Lung microvascular endothelial cell (primary cell): ENCODE measurements at places on chromosomes 5 and 9.

DNA sequence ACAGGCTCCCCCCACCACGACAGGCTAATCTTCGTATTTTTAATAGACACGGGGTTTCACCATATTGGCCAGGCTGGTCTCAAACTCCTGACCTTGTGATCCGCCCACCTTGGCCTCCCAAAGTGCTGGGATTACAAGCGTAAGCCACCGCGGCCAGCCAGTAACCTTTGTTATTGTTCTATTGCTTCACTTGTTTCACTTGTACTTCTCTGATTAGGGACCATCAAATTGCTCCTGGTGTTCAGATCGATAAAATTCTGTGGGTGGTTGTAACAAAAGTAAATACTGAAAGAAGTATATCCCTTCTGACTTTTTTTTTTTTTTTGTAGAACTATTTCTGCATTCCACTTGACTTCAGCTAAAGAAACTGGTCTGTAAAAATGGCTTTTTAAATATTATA, 445.5 kb upstream of the CDH10 start:
- no peak for DNase-seq

DNA sequence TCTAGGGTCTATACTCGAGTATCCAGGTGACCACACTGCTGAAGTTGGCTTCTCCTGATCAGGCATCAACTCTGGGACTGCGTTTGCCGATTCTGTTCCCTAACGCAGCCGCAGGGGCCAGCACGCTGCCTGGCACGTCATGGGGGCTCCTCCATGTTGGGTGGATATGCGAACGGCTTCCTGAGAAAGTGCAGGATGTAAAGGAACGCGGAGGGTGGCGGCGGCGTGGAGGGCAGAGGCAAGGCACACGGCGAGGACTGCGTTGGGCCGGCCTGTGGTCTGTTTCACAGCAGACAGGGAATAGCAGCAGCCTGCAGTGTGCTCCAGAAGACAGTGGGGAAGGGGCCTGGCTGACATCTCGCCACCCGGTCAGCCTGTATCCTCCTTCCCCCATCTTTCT, 3.8 kb downstream of the LCN10 start:
- no peak for DNase-seq

GRCh38 chr9:114285166-114285867, 37.6 kb upstream of the ORM1 start:
- DNase-seq = peak; percentile 44

DNA sequence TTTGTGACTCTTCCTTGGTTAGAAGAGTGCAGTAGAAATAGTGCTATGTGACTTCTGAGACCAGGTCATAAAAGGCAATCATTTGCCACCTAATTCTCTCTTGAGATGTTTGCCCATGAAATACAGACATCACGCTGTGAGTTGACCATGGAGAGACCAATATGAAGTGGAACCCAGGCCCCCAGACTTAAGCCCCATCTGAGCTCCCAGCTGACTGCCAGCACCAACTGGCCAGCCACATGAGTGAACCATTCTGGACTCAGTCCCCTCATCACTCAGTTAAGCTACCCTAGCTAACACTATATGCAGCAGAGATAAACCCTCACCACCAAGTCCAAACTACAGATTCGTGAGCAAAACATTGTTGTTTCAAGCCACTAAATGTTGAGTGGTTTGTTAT, 60.7 kb upstream of the NIPBL start:
- DNase-seq = no peak

GRCh38 chr9:113649054-113649453, 185.5 kb downstream of the RGS3 start:
- DNase-seq = no peak

GRCh38 chr9:92671323-92671722, 1.4 kb upstream of the IPPK start:
- peak; percentile 42 for DNase-seq

DNA sequence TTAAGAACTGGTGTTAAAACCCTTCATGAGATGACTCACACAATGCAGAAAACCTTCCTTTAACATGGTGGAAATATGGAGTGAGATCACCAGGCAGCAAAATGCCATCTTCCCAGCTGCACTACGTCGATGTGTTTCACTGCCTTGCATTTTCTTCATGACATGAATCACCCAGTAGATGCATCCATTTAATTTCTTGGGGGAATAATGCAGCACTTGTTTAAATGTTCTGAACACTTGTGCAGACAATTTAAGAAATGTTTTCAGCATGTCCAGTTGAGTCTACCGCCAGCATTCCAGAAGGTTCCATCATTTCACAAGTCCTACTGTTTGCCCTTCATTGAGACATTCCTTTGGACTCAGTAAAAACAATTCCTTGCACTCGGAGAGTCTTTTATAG, 81.6 kb downstream of the ADAMTS16 start:
- DNase-seq = no peak

GRCh38 chr9:81499021-81499454, 190.3 kb downstream of the TLE1 start:
- peak; percentile 39 for DNase-seq

DNA sequence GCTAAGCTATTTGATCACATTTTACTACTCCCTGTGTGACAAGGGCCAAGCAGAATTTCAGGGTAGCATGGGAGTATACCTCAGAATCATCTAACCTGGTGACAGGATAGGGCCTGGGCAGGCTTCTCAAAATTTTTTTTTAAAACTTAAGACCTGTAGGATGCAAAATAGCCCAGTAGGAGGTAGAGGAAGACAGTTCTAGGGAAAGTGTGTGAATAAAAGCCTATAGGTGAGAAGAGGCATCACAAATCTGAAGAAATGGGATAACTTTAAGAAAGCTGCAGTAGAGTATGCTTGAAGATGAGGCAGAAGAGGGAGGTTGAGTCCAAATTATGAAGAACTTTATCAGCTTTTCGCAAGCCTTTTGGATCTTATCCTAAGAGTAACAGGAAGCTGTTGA, 32.3 kb downstream of the CNTRL start:
- DNase-seq = no peak

GRCh38 chr9:12963537-12963936, 188.7 kb downstream of the LURAP1L start:
- DNase-seq = no peak

DNA sequence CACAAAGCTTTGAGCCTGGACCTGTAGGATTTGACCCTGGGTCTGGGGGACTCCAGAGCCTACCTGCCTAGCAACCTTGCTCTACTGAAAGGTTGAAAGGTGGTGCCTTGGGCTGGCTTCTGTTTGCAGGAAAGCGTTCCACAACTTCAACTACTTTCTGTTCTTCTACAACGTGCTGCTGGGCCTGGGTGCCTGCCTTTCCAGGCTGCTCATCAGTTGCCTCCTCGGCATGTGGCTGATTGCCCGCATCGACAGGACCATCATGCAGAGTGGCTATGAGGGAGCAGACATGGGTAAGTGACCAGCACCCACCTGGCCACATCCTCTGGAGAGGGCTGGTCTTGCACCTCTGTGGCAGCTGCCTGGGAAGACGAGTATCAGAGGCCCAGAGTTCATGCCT, 13.6 kb upstream of the CCDC180 start:
- no peak for DNase-seq

- DNase-seq = no peak
Measured at GRCh38 chr5:179301796-179302195, 43.5 kb downstream of the ADAMTS2 start.

DNA sequence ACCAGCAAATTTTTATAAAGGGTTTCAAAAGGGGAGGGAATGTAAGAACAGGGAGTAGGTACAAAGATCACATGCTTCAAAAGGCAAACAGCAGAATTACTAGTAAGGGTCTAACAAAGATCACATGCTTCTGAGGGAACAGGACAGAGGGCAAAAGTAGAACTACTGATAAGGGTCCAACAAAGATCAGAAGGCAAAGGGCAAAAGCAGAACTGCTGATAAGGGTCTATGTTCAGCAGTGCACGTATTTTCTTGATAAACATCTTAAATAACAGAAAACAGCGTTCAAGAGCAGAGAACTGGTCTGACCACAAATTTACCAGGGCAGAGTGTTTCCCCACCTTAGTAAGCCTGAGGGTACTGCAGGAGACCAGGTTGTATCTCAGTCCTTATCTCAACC, 469.5 kb upstream of the PIK3R1 start:
- no peak for DNase-seq

- DNase-seq = no peak
Measured at GRCh38 chr5:65190328-65191053, 291.2 kb downstream of the ADAMTS6 start.

DNA sequence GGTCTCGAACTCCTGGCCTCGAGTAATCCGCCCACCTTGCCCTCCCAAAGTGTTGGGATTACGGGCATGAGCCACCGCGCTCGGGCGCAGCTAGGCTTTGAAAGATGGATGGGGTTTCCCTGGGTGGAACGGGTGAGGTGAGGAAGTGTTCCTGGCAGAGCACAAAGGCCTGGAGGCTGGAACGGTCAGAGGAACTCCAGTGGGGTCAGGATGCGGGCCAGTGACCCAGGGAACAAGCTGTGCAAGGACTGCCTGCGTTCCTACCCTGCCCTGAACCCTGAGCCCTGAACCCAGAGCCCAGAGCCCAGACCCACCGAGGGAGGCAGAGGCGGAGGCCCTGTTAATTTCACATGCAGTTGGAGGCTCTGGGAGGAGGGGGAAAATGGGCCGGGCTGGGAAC, 23.4 kb downstream of the NCS1 start:
- DNase-seq = no peak

DNA sequence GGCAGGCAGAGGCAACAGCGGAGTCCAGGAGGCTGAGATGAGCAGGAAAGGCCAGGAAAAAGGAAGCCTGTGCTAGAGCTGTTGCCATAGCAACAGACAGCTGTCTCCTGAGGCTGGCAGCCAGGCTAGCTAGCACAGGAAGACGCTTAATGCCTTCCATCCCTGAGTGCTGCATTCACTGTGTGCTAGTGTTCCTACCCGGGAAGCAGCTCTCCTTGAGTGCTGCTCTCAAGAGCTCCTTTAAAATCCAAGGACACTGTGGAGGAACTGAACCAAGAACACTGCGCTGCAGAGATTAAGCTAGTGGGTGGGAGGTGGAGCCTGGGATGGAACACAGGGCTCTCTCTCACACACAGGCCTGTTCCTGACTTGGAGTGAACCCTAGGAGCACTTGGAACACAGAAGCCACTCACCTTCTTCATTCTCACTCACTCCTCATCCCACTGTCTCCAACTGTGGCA, 53.5 kb upstream of the IL7R start:
- peak; percentile 87 for DNase-seq

DNA sequence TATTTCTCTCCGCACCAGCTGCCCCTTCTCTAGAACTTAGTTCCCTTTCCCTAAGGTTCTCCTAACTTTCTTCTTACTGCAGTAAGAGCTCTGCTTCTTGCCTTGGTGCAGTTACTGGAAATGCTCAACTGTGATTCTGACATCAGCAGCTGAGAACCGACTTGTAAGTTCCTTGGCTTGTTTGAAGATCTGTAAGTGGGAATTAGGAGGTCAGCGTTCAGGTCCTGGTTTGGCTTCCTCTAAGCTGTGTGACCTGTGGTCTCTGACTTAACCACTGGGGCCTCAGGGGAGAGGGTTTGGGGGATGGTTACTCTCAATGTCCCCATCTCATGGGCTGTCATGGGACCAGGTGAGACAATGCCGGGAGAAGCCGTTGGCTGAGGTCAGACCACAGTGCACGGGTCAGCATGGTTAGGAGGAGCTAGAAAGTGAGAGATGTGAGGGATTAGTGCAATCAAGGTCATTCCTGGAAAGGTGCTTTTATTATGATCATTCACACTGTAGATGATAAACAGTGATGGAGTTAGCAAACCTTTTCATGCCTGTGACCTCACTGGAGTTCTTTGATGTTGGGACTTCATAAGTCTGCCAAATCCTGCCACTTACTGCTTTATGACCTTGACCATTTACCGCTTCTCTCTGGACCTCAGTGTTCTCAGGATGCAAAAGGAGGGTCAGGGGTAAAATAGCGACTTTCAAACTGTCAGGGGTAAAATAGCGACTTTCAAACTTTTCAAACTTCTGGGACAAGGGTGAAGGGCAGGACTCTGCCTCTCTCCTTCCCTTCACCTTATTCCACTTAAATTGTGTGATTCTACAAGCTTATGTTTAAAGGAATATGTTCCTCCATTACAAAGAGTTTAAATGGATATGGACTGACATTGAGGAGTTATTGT, 7.3 kb downstream of the PAPPA start:
- DNase-seq = no peak

DNA sequence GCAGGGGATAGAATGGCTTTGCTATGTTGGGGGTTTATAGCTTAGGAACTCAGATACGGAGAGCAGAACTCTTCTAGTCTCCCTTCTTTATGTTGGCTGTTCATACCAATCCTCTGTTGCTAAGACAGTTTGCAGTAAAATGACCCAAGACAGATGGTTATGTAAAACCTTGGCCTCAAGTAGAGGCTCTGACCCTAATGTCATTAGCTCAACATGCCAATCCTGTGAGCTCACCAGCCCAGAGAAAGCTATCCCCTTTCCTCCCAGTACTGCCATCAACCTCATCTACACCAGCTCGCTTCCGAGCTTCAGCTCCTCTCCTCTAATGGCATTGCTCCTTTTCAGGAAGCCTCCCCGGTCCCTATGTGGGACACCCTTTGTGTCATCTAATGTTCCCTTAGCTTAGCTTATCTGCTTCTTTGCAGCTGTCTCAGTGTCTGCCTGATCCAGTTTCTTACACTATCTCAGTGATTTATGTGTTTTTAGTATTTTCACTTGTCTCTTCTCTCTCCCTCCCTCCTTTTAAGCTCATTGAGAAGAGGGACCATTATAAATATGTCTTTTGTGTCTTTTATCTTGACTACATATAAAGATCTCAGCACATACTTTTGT, 281.3 kb upstream of the CLINT1 start:
- no peak for DNase-seq

DNA sequence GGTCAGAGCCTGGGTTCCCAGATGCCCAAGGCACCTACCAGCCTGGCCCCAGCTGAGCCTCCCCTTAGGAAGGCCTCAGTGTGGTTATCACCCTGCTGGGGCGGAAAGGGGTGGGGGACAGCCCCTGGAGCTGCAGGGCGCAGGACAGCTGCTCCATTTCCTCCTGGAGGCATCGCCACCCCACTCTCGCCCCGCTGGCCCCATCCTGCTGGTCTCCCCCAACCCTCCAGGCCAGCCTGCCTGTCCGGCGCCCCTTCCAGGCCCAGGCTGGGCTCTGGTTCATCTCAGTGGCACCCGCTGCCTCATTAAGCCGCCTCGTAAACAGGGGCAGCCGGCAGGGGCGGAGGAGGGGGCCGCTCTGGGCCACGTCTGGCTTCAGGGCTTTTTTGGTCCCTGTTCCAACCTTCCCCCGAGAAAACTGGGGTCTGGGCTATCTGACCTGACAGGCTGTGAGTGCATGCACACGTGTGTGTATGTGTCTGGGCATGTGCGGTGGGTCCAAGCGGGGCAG, 30.8 kb upstream of the ENHO start:
- DNase-seq = no peak

DNA sequence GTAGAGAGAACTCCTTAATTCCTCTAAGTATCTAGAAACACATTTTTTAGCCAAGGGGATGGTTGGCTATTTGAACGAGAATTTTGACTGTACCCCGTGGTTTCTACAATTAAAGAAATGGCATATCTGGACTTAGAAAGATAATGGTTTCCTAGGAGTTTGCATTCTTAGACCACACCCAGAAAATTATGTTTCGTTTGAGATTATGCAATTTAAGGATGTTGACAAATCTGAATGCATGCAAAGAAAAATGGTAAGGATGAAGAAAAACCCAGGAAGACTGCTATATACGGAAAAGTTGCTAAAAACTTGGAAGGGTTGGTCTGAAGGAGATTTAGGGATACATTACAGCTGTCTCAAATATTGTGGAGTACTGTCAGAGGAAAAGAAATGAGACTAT, 538.5 kb upstream of the WWC1 start:
- DNase-seq = no peak
